ENCODE measurements at places on chromosomes 6 and 20.

- no peak for DNase-seq
Measured at GRCh38 chr6:122524056-122524455, 52.4 kb upstream of the SERINC1 start.

GRCh38 chr6:161435748-161436070 lies 161.8 kb upstream of the AGPAT4 start:
- no peak for DNase-seq

GRCh38 chr6:93120154-93120742 lies 299.1 kb downstream of the EPHA7 start:
- no peak for DNase-seq

DNA sequence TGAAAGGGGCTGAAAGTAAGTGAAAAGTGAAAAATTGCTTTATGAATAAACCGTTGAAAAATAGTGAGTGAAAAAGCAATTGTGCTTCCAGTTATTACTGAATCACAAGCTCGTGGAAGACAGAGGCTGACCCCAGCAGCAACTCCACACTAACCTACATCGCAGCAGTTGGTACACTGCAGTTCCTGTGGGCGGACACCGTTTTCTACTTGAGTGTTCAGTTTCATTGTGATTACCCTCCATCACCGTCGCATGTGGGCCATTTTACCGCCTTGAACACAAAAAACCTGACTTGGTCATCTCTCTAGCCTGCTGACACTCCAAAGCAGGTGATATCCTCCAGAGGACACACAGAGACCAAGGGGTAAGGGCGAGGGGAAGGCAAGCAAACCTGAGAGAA lies 28.4 kb downstream of the PRDM1 start:
- DNase-seq, result no peak

All from kidney capillary endothelial cell (primary cell).